ENCODE measurements at places on chromosomes 16 and 17. TPM values are rescaled to one million over a fixed set of nuclear protein-coding genes. Genes with fewer than 3 reads are reported as not detected.

HID1 gene
- 0.61 TPM for total RNA-seq

CCDC200 gene
- not detected for total RNA-seq

KRT34 gene
- 0.16 TPM for total RNA-seq

RANBP10 gene
- total RNA-seq, result 7.2 TPM

XYLT1 gene
- total RNA-seq, result 42.3 TPM

IL21R gene
- 0.73 TPM for total RNA-seq

RAB26 gene
- total RNA-seq, result 0.97 TPM

TMIGD1 gene
- total RNA-seq, result not detected

SLC16A11 gene
- 0.32 TPM for total RNA-seq

ARHGAP27 gene
- 3.7 TPM for total RNA-seq

BRIP1 gene
- total RNA-seq, result 5.2 TPM

TEKT1 gene
- not detected for total RNA-seq

ASPA gene
- total RNA-seq, result 1.6 TPM

ALOX15 gene
- not detected for total RNA-seq

FOXC2 gene
- total RNA-seq, result 0.16 TPM

METTL22 gene
- 33.1 TPM for total RNA-seq

Data from hair follicle dermal papilla cell (primary cell).